Activated naive CD8-positive, alpha-beta T cell treated with anti-CD3 and anti-CD28 coated beads for 36 hours (primary cell): ENCODE measurements at places on chromosomes 11 and 22.
A peak's percentile ranks its signal among the peaks of the same experiment; 100 is the strongest.

DNA sequence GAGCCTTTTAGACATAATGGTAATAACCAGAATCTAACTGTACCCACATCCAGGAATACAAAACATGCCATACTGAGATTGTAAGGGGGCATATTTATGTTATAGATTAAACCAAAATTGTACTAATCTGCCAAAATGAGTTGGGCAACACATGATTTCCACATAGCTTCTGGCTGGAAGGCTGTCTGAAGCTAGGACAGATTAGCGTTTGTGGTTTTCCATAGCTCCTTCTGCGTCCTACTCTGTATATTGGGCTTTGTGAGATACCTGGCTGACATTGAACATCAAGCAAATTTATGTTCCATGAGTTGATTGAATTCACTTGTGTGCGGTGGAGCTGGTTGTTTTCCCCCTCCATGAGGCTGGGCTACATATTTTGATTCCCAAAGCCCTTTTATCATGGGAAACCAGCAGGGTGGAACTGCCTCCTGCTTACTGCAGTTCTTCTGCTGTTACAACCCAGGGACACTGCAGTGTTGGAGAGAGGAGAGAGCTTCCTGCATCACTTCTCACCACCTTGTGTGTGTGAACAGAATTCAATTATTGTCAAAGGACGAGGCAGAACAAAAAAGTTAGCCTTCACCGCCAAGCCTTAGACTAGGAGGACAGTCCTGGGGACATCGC is 114.9 kb downstream of the C11orf91 start:
- H3K27me3 ChIP-seq = peaks cover 12% of the 10 kb centered on the region
- no peak overlapping the region for H3K4me3 ChIP-seq
- H3K27ac ChIP-seq = no peak overlapping the region
- H3K4me1 ChIP-seq = no peaks in the 10 kb centered on the region
- H3K36me3 ChIP-seq = no peaks in the 10 kb centered on the region
- no peak for DNase-seq

GRCh38 chr11:13595166-13595565 is 73.3 kb upstream of the FAR1 start:
- H3K36me3 ChIP-seq = no peaks in the 10 kb centered on the region
- no peaks in the 10 kb centered on the region for H3K4me1 ChIP-seq
- H3K4me3 ChIP-seq = no peak overlapping the region
- DNase-seq = no peak

DNA sequence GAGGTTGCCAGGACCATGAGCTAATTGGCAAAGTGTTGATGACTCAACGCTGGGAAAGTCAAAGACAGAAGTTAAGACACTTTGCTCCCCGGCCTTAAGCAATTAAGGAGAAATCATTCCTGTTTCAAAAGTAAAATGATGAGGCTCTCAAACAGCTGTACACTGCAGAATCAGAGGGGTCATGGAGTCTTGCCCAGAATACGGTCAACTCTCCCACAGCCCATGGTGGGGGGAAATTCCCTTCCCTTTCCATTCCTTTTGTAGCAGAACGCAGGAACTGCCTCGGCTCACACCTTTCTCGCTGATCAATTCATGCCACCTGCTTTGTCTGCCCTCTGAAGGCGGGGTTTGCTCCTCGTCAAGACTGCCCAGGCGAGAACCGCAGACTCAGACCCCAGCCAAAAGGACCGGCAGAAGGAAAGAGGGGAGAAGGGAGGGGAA is 52.8 kb downstream of the MN1 start:
- no peaks in the 10 kb centered on the region for H3K36me3 ChIP-seq
- peaks cover 21% of the 10 kb centered on the region for H3K27me3 ChIP-seq
- no peaks in the 10 kb centered on the region for H3K4me1 ChIP-seq
- no peak overlapping the region for H3K4me3 ChIP-seq

DNA sequence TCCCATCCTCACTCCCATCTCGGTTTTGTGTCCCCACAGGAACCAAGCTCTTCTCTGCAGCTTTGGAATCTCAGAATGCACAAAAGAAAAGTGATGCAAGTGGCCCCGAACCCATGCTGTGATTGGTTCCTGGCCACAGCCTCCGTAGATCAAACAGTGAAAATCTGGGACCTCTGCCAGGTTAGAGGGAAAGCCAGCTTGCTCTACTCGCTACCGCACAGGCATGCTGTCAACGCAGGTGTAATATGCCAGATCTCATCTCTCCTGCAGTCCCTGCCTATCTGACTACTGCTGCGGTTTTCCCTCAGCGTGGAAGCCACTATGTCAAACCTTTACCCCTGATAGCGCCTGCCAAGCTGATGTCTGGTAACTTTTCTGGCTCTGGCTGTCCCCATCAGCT is 200.5 kb upstream of the LRRC4C start:
- DNase-seq = no peak
- H3K4me1 ChIP-seq = no peaks in the 10 kb centered on the region
- H3K27me3 ChIP-seq = no peaks in the 10 kb centered on the region

DNA sequence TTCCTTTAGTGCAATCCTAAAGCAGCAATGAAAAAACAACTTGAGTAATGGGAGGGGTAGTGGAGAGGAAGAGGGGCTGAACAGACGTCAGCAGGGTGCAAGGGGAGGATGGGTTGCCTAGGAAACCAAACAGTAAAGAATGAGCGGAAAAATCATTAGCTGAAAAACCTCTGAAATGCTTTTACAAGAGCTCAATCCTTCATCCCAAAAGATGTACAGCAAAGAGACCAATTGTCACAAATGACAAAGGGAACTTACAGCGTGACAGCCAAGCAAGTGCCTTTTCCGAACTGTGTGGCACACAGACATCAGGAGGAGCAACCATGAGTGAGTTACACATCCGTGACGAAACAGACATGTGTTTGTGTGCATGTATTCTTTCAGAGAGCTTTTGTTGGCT is 104.6 kb downstream of the SIK3 start:
- no peak for DNase-seq
- H3K4me3 ChIP-seq = peak overlapping the region; percentile 39
- no peaks in the 10 kb centered on the region for H3K27me3 ChIP-seq
- peak overlapping the region; percentile 69 for H3K27ac ChIP-seq
- peaks cover 6% of the 10 kb centered on the region for H3K36me3 ChIP-seq
- H3K4me1 ChIP-seq = peaks cover 50% of the 10 kb centered on the region

GRCh38 chr22:48593551-48593950 is 1234.1 kb downstream of the BRD1 start:
- H3K27me3 ChIP-seq = no peaks in the 10 kb centered on the region
- no peak overlapping the region for H3K27ac ChIP-seq
- no peaks in the 10 kb centered on the region for H3K4me1 ChIP-seq
- no peaks in the 10 kb centered on the region for H3K36me3 ChIP-seq
- no peak for DNase-seq

DNA sequence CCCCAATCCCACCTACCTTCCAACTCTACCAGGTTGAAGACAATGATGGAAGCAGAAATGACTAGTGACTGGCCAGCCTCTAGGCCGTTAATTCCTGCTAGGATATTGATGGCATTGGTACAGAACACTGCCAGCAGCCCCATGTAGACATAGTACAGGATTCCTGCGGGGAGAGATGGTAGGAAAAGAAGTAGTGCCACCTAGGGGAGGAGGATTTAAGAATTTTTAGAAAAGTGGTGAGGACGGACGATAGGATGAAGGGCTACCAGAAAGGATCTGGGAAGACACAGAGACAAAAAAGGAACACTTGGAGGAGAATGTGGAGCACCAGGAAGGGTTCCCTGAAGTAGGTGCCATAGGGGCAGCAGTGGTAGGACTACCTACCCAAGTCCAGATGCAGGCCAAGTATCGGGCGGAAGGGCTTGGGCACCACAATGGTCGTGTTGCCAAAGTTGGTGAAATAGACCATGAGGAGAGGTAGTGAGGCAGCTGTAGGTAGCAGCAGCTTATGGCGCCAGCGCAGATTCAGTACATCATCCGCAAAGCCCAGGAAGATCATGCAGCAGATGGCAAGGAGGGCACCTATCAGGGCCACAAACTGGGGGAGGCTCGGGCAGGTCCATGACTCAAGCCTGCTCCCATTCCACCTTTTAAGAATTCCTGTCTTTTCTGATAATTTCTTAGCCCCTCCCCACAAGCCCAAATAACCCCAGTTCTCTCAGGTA is 1.2 kb downstream of the DPAGT1 start:
- H3K27me3 ChIP-seq = peaks cover 2% of the 10 kb centered on the region
- H3K36me3 ChIP-seq = peaks cover 34% of the 10 kb centered on the region
- DNase-seq = no peak
- peak overlapping the region; percentile 94 for H3K4me3 ChIP-seq

- H3K4me3 ChIP-seq = peak overlapping the region; percentile 50
- H3K36me3 ChIP-seq = peaks cover 63% of the 10 kb centered on the region
- peaks cover 70% of the 10 kb centered on the region for H3K4me1 ChIP-seq
- no peak for DNase-seq
These were observed 14.2 kb downstream of the ATM start for GRCh38 chr11:108237058-108237481.

DNA sequence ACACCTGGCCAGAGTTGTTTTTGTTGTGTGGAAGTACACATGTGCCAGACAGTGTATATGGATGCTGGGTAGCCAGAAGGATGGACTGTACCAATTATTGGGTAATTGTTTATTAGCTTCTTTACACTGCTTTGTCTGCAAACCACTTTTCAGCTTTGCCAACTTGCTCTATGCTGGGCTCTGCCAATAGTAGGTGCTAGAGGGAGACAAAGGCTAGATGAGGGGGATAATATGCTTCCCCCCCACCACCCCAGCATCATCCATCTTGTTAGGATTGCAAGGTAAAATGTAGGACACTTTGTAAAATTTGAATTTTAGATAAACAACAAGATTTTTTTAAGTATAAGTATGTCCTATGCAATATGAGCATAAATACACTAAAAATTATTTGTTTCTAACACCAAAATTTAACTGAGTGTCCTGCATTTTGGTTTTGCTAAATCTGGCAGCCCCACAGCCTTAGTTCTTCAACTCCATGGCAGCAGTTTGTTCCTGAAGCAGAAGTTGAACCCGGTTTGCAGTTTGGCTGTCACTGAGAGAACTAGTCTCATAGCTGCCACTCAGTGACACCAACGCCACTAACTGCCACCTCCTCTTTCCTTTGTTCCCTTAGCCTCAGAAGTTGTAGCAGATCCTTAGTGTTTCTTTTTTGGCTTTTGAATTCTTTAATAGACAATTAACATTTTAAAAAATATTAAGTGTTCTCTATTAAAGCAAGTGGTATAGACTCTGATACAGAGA is 78.8 kb downstream of the CCDC81 start:
- H3K4me3 ChIP-seq = no peak overlapping the region
- H3K4me1 ChIP-seq = peaks cover 14% of the 10 kb centered on the region
- no peak for DNase-seq
- H3K27ac ChIP-seq = no peak overlapping the region

GRCh38 chr11:72799441-72799840 is 5.6 kb upstream of the STARD10 start:
- no peak overlapping the region for H3K27ac ChIP-seq
- no peaks in the 10 kb centered on the region for H3K27me3 ChIP-seq
- DNase-seq = no peak
- peaks cover 5% of the 10 kb centered on the region for H3K4me1 ChIP-seq

GRCh38 chr22:48845356-48845936 is 982.2 kb downstream of the BRD1 start:
- H3K4me3 ChIP-seq = no peak overlapping the region
- H3K27ac ChIP-seq = no peak overlapping the region
- peaks cover 25% of the 10 kb centered on the region for H3K27me3 ChIP-seq
- no peak for DNase-seq

DNA sequence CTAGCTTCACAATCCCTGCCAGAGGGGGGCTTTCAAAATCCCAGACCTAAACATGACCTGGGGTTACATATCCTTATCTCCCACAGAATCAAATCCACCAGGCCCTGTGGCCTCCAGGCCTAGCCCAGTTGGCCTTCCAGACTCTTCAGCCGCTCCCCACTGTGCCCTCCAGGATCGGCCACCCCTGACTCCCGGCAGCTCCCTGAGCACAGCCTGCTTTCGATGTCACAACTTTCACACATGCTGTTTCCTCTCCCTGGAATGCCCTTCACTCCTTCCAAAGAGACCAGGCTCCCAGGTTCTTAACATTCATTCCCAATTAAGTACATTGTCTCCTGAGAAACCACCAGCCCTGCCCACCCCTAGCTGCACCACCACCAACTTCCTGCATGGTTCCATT is 62.7 kb downstream of the CSNK2A3 start:
- peaks cover 13% of the 10 kb centered on the region for H3K27me3 ChIP-seq
- no peaks in the 10 kb centered on the region for H3K4me1 ChIP-seq
- H3K36me3 ChIP-seq = no peaks in the 10 kb centered on the region
- DNase-seq = no peak
- H3K4me3 ChIP-seq = no peak overlapping the region

- H3K36me3 ChIP-seq = no peaks in the 10 kb centered on the region
- H3K4me1 ChIP-seq = no peaks in the 10 kb centered on the region
- no peak for DNase-seq
- H3K27ac ChIP-seq = no peak overlapping the region
These were observed 67.3 kb upstream of the CDON start for GRCh38 chr11:126129727-126130671.

DNA sequence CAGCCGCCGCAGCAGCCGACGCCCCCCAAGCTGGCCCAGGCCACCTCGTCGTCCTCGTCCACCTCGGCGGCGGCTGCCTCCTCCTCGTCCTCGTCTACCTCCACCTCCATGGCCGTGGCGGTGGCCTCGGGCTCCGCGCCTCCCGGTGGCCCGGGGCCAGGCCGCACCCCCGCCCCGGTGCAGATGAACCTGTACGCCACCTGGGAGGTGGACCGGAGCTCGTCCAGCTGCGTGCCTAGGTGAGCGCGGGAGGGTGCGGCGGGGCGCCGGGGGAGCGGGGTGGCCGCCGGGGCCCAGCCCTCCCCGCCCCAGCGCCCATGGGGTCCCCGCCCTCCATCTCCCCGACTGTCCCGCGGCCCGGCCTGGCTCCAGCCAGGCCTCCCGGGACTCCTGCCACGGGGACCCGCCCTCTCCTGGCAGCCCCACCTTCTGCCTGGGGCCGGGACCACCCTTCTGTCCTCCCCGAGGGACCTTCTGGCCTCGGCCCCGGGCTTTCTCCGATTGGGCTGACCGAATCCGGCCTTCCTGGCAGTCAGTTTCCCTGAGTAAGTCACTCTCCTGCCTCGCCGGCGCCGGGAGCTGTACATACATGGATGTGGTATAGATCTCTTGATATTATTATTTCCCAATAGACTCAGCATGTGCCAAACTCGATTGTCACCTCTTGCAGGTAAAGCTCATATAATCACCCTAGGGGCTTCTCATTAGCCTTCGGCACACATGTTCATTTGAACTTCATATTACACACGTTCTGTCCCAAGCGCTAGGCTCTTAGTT is 720 bp downstream of the PACS1 start:
- H3K36me3 ChIP-seq = peaks cover 73% of the 10 kb centered on the region
- no peaks in the 10 kb centered on the region for H3K27me3 ChIP-seq
- peaks cover 67% of the 10 kb centered on the region for H3K4me1 ChIP-seq
- DNase-seq = peak; percentile 16
- H3K4me3 ChIP-seq = peak overlapping the region; percentile 87

GRCh38 chr11:44286268-44286880 is 23.6 kb downstream of the ALX4 start:
- H3K27ac ChIP-seq = no peak overlapping the region
- peaks cover 14% of the 10 kb centered on the region for H3K27me3 ChIP-seq
- DNase-seq = peak; percentile 55
- no peaks in the 10 kb centered on the region for H3K36me3 ChIP-seq
- no peaks in the 10 kb centered on the region for H3K4me1 ChIP-seq
- no peak overlapping the region for H3K4me3 ChIP-seq
